ENCODE measurements at places on chromosomes 5 and 9.

DNA sequence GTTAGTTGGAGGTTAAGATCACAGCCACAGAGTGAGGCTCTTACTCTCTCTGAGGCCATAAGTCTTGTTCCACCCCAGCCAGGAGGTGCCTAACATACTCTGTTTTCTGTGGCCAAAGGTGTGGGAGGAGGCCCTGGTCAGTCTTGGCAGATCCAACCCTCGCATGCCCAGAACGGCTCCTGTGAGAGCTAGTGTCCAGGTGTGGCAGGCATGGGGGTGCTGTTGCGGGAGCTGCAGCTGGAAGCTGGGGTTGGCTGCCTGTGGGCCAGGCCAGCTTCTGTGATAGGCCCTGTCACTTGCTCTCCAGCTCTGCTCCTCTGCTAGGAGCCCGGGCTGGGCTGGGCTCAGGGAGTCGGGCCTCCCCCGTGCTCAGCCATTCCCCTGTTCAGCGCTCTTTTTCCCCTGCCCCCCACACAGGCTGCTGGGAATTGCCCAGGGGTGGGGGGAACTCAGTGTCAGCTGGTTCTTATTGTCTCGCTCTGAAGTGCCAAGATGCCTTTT is 31.6 kb downstream of the IER5L start:
- DNase-seq, result no peak

DNA sequence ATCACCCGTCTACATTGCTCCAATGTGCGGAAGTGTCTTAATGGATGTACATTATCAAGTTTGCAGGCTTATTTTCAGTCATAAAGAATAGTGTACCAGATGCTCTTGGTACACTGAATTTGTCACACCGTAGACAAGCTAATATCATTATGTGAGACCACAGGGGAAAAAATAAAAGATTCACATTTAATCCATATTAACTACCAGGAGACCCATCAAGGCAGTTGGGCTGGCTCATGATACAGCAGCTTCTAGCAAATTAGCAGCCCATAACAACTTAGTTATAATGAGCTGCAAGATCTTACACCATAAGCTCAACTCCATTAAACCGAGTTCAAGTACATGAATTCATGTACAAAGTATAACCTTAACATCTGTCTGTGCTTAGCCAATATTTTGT is 324.9 kb downstream of the CTNND2 start:
- DNase-seq, result no peak

- DNase-seq, result no peak
Observed at GRCh38 chr5:144134194-144134826, 36.1 kb downstream of the YIPF5 start.

GRCh38 chr9:107932046-107932445 is 442.5 kb upstream of the KLF4 start:
- no peak for DNase-seq

DNA sequence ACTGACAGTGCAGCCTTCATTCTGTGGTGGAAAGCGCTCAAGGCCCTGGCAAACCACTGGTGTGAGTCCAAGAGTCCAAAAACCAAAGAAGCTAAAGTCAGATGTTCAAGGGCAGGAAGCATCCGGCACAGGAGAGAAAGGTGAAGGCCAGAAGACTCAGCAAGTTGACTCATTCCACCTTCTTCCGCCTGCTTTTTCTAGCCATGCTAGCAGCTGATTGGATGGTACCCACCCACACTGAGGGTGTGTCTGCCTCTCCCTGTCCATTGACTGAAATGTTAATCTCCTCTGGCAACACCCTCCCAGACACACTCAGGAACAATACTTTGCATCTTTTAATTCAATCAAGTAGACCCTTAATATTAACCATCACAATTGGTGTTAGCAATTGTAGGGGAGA is 296.1 kb downstream of the NDUFS4 start:
- DNase-seq, result no peak

GRCh38 chr5:96663608-96664007 is 1.4 kb downstream of the CAST start:
- no peak for DNase-seq

- DNase-seq, result no peak
Observed at GRCh38 chr5:107539726-107540330, 130.9 kb downstream of the EFNA5 start.

DNA sequence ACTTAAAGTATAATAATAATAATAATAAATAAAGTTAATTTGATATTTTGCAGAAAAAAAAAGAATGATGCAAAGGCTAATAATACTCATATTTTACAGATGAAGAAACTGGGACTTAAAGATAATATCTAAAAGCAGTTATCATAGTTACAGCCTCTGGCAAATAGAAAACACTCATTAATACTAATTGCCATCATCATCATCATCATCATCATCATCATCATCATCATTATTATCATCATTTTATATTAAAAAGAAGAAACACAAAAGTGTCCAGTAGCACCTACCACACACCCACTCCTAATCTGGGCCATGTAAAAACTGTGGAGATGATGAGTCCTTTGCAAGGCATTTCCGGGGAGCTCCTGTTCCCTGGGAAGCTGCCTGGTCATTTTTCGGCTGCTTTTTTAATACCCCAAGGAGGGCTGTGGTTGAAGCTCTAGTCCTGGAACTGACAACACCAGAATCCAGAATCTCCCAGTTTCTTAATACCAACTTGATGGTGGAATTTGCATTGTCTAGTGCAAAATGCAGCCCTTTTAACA is 70.8 kb downstream of the HTR4 start:
- no peak for DNase-seq

DNA sequence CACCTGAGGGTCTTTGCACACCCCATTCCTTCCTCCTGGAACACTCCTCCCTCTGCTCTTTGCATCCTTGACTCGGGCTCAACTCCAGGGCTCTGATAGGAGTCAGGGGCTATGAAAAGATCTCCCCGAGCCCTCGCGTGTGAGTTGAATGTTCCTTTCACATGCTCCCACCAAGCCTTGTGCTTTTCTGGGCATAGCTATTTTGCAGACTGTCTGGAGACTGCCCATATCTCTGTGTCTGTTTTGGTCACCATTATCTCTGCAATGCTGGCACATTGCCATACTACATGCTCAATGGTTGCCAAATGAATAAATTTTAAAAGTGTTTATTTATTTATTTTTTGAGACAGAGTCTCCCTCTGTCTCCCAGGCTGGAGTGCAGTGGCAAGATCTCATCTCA is 56.9 kb upstream of the PLPP1 start:
- no peak for DNase-seq

GRCh38 chr5:111472579-111472978 is 39.8 kb downstream of the STARD4 start:
- no peak for DNase-seq

DNA sequence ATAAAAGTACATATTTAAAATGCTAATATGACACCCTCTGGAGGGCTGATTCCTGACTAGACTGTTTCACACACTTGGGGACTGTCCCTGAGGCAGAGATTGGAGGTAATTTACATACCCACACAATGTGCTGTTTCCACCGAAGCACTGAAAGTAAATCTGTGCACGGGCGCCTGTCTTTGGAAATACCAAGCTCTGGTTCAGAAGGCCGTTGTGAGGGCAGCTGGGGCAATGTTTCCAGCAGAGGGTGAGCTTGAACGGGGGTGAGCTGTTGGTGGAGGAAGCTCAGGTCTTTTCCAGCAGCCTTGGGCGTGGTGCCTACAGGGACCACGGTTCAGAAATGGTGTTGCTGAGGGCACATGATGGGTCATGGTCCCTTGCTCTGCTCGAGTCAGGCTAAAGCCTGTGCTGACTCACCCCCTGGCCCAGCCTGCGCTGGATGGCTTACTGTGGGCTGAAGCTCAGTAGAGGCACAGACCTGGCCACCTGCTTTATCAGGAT is 25.8 kb upstream of the HMCN2 start:
- peak; percentile 71 for DNase-seq

GRCh38 chr5:9927521-9927997 is 297.4 kb upstream of the TAS2R1 start:
- DNase-seq, result no peak

GRCh38 chr5:14071433-14071832 is 71.7 kb upstream of the TRIO start:
- DNase-seq, result no peak

GRCh38 chr5:178236679-178237078 is 4.1 kb upstream of the PHYKPL start:
- no peak for DNase-seq

- DNase-seq, result no peak
Observed at GRCh38 chr5:147327421-147327820, 92.6 kb downstream of the STK32A start.

DNA sequence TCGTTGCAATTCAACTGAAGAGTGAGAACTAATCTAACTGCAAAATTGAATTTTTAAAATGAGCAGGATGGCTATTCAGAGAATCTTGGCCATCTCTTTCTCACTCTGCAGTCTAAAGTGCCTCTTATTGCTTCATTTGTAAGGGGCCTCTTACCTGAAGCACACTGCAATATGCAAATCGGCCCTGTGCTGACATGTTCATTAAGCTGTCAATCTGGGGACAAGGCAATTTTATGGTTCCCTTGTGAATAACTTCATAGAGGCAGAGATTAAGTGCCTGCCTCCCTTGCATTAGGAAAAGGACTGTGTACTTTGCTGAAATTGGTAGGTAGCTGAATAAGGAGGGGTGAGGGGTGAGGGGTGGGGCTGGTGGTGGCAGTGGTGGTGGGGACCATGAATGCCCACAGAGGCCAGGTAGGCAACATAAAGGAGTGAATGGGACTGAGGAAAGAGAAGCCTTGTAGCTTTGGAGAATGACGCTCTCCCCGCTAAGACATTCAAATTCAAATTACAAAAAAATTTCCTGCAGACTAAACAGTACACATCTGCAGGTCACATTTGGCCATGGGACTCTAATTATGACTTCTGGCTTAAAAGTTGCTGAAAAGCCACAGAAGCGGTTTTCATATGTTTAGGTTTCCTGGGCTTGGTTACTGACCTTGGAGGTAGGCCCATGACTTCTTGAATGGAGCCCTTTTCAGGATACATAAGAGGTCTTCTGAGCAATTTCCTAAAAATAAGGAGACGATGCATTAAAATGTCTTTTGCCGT is 25.0 kb downstream of the TNFSF8 start:
- DNase-seq, result no peak

GRCh38 chr9:4113711-4114110 is 186.2 kb downstream of the GLIS3 start:
- DNase-seq, result no peak

DNA sequence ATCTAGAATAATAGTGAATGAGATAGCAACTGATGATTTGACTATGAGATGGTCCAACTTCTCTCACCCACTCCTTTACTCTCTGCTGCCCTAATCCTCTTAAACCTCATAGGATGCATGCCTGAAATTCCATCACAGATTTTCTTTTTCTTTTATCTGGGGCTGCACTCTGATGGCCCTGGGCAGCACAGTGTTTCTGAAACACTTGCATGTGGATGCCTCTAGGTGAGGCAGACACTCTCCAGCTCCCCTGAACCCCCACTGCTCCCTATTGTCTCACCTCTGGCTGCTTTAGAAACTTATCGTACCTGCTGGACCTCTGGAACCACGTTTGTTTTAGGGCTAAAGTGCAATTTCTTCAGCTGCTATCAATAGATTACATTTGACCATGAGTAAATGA is 67.5 kb downstream of the HTR4 start:
- no peak for DNase-seq

DNA sequence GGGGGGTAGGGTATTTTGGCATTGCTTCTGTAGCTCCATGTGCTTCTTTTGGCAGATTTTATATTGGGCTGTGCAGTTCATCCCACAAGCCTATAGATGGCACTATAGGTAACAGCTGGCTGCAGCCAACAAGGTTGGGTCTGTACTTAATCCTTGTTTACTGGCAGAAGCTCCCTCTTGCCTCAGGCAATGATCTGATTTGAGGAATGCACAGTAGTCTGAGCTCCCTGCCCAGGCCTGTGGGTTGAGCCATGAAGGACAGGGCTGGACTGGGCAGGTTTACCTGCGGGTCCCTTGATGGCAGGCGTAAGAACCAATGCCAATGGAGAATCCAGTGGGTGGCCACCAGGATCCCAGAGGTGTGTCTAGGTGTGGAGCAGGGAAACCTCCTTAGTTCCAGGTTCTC is 11.7 kb upstream of the OR1J2 start:
- peak; percentile 4 for DNase-seq

DNA sequence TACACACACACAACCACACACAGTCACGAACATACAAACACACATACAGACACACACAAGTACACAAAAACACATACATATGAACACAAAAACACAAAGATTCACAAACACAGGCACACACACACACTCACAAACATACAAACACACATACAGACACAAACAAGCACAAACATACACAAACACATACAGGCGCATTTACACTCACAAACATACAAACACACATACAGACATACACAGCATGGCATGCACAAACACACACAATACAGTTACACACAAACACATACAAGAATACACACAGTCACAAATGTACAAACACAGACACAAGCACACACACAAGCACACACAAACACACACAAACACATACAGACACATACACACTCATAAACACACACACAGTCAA is 247.9 kb downstream of the TENT4A start:
- DNase-seq, result no peak

- peak; percentile 28 for DNase-seq
Observed at GRCh38 chr5:96997265-96997859, 61.5 kb downstream of the LNPEP start.

GRCh38 chr5:109347252-109347888 is 62.4 kb downstream of the PJA2 start:
- no peak for DNase-seq

GRCh38 chr5:180786531-180787398 is 15.8 kb downstream of the MGAT1 start:
- DNase-seq, result no peak

DNA sequence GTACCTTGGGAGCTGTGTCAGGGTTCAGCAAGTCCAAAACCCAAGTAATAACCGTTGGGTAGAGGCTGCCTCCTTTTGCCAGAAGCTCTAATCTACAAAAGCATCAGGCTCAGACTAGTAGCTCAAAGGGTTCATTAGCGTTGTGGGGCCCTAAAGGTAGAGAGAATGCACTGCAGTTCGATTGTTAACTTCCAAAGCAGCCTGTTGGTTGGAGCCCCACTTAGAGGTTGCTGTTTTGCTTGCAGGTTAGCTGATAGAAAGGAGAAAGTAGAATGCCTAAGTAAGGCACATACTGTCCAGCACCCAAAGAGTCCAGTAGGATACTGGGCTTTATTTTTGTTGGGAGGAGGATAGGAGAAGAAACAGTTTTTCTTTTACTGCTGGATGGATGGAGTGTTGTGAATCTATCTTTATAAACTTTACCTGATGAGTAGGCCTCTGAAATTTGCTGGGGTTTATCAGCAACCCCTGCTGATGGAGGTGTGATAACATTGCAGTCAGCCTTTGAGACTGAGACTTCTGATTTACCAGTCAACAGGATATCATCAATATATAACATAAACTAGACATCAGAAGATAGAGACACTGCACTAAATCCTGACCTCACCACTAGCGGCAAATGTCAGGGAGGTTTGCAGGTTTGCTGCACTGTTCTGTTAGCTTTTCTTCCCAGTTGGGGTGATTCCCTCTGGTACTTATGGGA is 34.8 kb downstream of the ZNF131 start:
- DNase-seq, result no peak

- no peak for DNase-seq
Observed at GRCh38 chr5:133317558-133317957, 265.7 kb downstream of the HSPA4 start.

GRCh38 chr9:87959916-87960581 is 14.3 kb downstream of the CDK20 start:
- no peak for DNase-seq

GRCh38 chr5:131148835-131149234 is 16.2 kb downstream of the HINT1 start:
- DNase-seq, result no peak

GRCh38 chr5:161804263-161804662 is 43.7 kb upstream of the GABRA1 start:
- no peak for DNase-seq
